DMS 273 treated with DMSO at 0.1 percent for 48 hours (cell line): ENCODE measurements at places on chromosomes 7 and 10.

- peak; percentile 7 for DNase-seq
These were observed 1.8 kb downstream of the C10orf95 start for GRCh38 chr10:102449321-102450123.

DNA sequence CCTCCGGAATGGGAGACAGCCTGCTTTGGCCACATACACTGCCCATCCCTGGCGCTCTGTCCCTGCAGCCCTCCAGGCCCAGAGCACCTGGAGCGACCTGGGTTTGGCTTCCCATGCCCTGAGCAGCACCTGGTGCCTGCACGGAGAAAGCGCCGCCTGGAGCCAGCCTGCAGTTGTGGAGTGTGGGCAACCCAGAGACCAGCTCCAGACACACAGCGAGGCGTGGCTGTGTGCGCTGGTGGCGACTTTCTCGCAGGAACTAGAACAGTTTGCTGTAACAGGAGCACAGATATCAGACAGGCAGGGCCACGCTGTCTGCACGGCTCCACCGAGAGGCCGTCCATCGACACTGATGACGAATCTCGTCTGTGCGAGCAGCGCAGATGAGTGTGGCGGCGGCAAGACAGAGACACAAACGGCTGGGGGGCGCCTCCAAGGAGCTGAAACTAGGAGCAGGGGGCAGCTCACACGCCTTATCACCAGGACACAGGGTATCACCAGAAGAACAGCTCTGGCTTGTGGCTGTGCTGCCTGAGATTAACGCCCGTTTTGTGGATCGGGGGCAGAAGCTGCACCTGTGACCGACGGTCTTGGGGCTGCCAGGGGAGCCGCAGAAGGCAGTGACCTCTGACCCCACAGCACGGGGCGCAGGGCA, 275.3 kb downstream of the DNAJB6 start:
- no peak for DNase-seq

GRCh38 chr10:133278577-133279265, 2.1 kb upstream of the ADAM8 start:
- DNase-seq: no peak

- DNase-seq: no peak
These were observed 23.8 kb downstream of the ENO4 start for GRCh38 chr10:116873134-116873533.

- DNase-seq: no peak
These were observed 19.0 kb downstream of the VPS26A start for GRCh38 chr10:69142983-69143382.

GRCh38 chr10:76302481-76302880, 871.1 kb downstream of the LRMDA start:
- no peak for DNase-seq

GRCh38 chr10:6144406-6145165, 55.8 kb downstream of the RBM17 start:
- DNase-seq: peak; percentile 23

DNA sequence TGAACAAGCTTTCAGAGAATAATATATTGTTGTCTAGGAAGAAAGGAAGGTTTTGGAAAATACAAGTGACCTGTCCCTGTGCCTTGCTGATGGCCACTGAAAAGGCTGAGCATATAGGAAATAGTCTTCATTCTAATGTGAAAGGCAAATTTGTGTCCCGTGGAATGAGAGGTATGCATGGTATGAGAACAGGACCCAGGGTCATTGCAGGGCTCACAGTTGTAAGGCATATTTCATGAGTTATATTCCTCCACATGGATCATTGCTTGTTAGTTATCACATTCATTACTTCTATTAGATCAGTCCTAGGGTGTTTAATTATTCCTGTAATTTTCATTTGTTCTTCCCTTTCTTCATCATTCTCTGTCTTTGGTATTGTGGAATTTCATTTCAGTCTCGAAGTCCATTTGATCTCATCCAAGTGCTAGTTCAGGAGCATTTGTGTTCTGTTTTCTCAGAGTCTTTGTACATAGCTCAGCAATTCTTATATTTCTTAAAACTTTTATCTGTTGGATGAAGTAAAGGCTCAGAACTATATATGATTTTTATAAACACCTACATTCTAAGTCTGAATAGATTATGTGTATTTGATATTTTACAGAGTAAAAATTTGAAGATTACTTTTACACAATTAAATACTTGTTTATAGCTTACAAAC, 39.4 kb upstream of the ARHGAP21 start:
- no peak for DNase-seq

- no peak for DNase-seq
These were observed 131.1 kb downstream of the WDR37 start for GRCh38 chr10:1187151-1187854.

GRCh38 chr10:53990799-53991238, 810.2 kb downstream of the PCDH15 start:
- no peak for DNase-seq

GRCh38 chr7:121163699-121164098, 165.1 kb upstream of the WNT16 start:
- DNase-seq: no peak

DNA sequence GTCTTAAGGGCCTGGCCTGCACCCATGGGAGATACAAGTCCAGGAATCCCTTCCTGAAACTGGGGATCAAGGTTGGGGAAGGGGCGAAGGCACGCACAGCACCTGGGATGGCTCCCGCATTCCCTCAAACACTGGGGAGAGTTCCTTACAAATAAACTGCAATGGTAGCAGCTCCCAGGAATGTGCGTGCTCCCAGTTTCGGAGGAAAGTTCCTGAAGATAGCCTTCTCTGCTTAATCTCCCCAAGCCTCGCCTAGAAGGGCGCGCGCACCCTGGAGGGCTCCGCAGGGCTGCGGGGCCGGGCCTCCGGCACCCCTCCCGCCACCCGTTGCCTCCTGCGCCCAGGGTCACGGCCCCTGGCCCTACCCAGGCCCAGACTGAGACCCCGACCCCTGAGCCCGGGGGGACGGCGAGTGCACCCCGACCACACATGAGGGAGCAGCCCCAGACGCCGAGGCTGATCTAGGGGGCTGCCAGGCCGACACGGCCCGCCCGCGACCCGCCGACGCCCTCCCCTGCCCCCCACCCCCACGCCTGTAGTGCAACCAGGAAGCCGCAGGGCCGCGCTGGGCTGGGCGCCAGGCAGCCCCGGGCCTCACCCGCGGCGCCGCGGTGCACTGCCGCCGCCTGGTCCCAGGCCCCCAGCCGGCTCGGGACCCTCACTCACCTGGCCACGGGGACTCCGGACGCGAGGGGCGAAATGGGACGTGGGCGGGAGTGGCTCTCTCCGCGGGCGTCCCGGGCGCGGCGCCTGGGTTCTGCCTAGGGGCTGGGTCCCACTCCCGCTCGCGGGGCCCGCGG, 460 bp downstream of the ANXA11 start:
- DNase-seq: no peak

- no peak for DNase-seq
These were observed 94.7 kb upstream of the PRSS58 start for GRCh38 chr7:142352543-142352942.
